Bone marrow (tissue), 2 donors: ENCODE measurements at places on chromosomes 4 and X.

- DNase-seq: peak; percentile 6
Observed at GRCh38 chr4:155759372-155760252, 791 bp downstream of the GUCY1B1 start.

DNA sequence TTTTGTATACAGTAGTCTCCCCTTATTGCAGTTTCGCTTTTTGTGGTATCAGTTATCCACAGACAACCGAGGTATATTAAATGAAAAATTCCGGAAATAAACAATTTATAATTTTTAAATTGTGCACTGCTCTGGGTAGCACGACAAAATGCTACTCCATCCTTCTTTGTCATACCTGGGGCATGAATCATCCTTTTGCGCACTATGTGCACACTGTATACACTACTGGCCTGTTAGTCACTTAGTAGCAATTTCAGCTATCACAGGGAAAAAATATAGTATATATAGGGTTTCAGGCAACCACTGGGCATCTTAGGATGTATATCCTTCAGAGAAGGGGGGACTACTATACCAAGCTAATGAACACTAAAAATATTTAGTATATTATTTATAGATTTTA, 198.8 kb upstream of the FAT4 start:
- DNase-seq: no peak

DNA sequence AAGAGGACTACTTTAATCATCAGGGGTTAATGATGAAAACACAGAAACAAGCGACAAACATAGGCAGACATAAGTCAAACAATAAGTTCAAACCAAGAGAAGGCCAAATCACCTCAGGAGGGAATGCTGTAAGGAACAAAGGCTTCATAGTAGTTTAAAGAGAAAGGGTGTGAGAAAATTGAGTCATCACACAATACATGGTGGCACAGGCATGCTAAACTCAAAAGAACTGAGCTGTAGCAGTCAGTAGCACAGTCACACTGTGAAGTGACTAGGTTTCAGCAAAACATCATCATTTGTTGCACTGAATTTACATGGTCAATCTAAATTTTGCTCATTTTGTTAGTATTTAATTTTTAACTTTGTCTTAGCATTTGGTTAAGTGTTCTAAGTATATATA, 24.2 kb downstream of the SMC1A start:
- no peak for DNase-seq

- no peak for DNase-seq
Observed at GRCh38 chrX:75365243-75365975, 91.5 kb downstream of the UPRT start.

DNA sequence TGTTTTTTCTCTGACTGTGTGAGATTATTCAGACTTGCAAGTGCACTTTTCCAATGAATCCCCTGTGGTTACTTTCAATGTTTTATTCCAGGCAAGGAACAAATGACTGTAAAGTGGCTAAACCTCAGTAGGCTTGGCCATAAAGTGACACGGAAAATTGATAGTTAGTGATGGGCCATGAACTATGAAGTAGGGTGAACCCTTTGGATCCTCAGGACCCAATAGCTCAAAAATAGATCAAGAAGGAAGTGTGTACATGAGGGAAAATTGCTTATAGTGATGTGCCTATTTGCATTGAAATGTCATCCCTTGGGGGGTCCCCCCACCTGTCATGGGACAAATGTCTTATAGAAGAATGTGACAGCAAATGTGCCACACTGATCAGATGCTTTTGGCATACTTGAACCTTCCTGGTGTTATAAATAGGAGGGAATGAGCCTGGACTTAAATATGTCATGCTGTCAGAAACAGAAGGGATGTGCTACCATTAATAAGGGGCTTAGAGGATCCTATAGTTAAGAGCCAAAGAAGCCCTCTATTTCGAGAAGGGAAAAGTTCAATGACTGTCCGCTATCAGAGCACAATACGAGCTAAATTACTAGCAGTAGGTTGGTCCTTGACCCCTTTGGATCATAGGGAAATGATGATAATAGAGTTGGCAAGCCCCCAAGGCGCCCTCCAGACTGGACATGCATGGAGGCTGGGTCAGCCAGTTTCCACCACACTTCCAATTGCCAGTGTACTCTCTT, 30.3 kb downstream of the SLC16A2 start:
- DNase-seq: no peak

DNA sequence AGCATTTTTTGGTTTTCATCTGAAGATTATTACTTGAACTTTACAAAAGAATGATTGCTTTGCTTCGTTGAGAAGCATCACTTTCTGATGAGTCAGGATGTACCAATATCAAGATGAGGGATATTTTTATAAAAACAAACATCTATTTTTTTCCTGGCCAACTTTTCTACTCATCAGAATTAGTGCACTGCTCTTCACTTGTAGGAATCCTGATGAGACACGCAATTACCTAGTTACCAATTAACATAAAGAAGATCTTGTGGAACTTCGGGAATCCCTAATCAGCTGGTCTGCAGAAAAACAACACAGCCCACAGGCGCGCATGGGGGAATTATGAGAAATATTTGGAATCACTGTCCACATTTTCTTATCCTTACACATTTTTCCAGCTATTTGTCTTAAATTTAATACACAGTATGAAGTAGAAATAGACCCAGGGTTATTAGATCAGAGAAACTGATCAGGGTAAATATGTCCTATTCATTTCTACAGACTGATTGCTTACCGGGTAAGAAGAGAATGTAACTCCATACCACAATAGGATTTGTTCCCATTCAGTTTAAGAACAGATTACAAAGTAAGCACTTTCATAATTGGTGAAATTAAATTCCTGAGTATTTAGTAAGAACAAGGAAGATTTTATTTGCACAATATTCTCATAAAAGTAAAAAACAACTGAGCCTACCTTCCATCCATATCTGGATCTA, 50.9 kb downstream of the MFAP3L start:
- no peak for DNase-seq

DNA sequence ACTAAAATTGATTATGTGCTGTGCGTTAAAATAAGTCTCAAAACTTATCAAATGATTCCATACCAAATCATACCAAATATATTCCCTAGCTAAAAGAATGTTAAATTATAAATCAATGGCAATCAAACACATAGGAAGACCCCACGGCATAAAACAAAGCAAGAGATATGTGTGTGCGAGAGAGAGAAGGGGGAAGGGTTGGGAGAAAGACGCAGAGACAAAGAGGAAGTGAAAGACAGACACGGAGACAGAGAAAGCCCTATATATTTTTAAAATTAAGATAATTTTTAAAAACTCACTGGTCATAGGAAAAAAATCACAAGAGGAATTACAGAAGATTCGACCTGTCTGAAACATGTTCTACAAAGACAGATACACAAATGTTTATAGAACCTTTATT, 371.4 kb downstream of the NLGN4X start:
- DNase-seq: no peak

- DNase-seq: peak; percentile 54
Observed at GRCh38 chrX:154019633-154020528, at the start of gene IRAK1. IRAK1 (minus strand) TSS chrX:154019902; CDS start chrX:154019812, 90 bp downstream.

DNA sequence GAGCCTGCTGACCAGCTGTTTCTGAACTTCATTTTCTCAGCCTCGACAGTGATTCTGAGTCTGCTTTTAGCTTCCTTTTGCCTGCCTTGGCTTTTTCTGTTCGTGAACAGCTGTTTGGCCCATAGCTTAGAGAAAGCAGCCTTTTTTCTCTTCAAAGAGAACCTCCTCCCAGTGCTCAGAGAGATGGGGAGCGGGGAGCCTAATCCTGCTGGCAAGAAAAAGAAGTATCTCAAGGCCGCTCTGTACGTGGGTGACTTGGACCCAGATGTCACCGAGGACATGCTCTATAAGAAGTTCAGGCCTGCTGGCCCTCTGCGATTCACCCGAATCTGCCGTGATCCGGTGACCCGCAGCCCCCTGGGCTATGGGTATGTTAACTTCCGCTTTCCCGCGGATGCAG, 756 bp downstream of the PABPC5 start:
- no peak for DNase-seq

GRCh38 chr4:76729980-76730379, 168.0 kb downstream of the SOWAHB start:
- no peak for DNase-seq

DNA sequence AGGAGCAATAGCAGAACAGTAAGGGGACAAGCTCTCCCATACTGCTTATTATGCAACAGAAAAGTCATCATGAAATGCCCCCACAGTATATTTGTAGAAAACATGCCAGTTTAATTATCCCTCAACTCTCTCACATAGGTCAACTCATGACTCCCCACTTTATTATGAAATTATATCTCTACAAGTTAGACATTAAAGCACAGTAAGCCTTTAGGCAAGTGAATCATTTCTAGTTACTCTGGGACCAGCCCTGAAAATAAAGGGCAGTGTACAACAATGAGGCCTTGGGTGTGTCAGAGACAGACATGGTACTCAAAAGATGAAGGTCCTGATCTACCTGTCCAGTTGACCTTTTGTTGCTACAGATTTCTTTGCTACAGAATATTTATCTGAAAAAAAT, 191.9 kb downstream of the FBXW7 start:
- DNase-seq: no peak
